ENCODE measurements at places on chromosomes 4 and X.

DNA sequence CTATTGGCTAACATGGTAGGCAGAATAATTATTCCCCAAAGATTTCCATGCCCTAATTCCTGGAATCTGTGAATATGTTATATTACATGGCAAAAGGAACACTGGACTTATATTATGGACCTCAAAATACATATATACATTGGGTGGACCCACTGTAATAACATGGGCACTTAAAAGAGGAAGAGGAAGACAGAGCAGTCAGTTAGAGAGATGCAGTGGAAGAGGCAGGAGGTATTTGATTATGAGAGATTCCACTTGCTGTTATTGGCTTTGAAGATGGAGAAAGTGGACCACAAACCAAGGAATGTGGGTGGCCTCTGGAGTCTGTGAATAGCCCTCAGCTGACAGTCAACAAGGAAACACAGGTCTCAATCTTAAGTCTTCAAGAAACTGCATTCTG lies 14.0 kb upstream of the ART3 start:
- no peak for DNase-seq

- DNase-seq = no peak
Measured at GRCh38 chr4:3355266-3355748, 62.5 kb downstream of the RGS12 start.

- DNase-seq = no peak
Measured at GRCh38 chr4:88286897-88287296, 2.5 kb upstream of the PPM1K start.

DNA sequence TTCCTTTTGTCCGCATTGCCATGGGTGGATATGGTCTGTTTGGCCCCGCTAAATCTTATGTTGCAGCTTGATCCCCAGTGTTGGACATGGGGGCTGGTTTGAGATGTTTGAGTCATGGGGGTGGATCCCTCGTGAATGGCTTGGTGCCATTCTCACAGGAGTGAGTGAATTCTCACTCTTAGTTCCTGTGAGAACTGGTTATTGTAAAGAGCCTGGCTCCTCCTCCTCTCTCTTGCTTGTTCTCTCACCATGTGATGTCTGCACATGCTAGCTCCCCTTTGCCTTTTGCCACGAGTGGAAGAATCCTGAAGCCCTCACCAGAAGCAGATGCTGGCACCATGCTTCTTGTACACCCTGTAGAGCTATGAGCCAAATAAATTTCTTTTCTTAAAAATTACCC lies 22.6 kb upstream of the STBD1 start:
- no peak for DNase-seq

GRCh38 chr4:3741217-3742011 lies 24.8 kb upstream of the ADRA2C start:
- no peak for DNase-seq

DNA sequence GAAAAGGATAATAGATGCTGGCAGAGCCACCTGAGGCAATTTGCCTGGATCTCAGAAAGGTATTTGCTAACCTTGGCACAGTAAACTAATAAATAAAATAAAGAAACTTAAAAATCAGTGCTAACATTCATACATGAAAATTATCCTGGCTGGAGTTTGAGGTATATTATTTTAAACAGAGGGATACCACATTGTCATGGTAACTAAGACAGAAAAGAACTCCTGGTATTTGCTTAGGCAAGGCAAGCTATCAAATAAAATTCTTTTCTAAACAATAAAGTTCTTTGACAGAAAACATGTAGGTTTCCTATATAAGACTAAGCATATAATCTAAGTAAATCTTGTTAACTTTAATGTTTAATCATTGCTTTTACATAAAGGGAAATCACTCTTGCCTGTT lies 218.8 kb downstream of the MAGEB17 start:
- no peak for DNase-seq

Data from SHP77 treated with DMSO at 0.1 percent for 48 hours (cell line).